Smooth muscle cell of the brain vasculature (primary cell): ENCODE measurements at places on chromosomes 7 and 10.

- DNase-seq: no peak
Measured at GRCh38 chr7:43791665-43792064, 33.2 kb downstream of the BLVRA start.

DNA sequence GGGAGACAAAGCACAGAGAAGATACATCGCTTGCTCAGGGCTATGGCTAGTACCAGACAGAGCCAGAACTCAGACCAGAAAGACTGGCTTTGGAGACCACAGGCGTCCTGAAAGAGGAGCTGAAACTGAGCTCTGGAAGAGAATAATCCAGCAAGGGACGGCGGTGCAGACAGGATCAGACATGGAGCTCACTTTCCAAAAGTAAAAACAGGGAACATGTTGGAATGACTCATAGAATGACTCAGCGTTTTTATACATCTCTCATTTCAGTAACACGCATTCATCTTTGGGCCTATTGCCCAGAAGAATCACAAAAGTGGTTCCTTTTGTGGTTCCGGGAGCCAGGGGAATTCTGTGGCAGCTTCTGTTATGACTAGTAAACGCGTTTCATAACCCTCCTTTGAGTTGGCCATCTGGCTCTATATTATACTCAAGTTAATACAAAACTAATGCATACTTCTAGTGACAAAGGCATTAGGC, 37.2 kb downstream of the PLEKHS1 start:
- peak; percentile 69 for DNase-seq

- no peak for DNase-seq
Measured at GRCh38 chr10:76252733-76253132, 821.3 kb downstream of the LRMDA start.

GRCh38 chr10:105187243-105187642, 546.2 kb downstream of the SORCS3 start:
- no peak for DNase-seq

- no peak for DNase-seq
Measured at GRCh38 chr7:97818066-97818663, 54.0 kb downstream of the ASNS start.

GRCh38 chr7:22184549-22185199, 172.3 kb downstream of the RAPGEF5 start:
- DNase-seq: no peak
